ENCODE measurements at places on chromosomes 11 and 22.

- H3K27me3 ChIP-seq = no peaks in the 10 kb centered on the region
- DNase-seq = no peak
- no peaks in the 10 kb centered on the region for H3K36me3 ChIP-seq
Measured at GRCh38 chr11:29327891-29328290, 688.9 kb downstream of the KCNA4 start.

DNA sequence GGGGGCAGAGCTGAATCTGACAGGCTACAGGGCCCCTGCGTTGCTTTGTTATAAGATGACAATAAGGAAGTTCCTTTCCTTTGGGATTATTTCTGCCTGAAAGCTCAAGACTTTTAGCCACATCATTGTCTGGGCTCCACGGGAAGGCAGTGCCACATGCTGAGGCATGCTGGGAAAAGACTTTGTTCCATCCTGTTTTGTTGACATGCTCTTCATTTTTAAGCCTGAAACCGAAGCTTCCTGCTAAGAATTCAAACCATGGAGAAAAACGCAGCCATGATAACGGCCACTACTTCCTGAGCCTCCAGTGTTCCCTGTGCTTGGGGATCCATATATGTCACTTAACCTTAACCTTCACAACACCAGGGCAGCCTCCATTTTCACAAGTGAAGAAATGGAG, 5.5 kb upstream of the TCF20 start:
- H3K27ac ChIP-seq = no peak overlapping the region
- no peak overlapping the region for H3K4me3 ChIP-seq
- H3K36me3 ChIP-seq = no peaks in the 10 kb centered on the region
- H3K4me1 ChIP-seq = no peaks in the 10 kb centered on the region
- DNase-seq = no peak

DNA sequence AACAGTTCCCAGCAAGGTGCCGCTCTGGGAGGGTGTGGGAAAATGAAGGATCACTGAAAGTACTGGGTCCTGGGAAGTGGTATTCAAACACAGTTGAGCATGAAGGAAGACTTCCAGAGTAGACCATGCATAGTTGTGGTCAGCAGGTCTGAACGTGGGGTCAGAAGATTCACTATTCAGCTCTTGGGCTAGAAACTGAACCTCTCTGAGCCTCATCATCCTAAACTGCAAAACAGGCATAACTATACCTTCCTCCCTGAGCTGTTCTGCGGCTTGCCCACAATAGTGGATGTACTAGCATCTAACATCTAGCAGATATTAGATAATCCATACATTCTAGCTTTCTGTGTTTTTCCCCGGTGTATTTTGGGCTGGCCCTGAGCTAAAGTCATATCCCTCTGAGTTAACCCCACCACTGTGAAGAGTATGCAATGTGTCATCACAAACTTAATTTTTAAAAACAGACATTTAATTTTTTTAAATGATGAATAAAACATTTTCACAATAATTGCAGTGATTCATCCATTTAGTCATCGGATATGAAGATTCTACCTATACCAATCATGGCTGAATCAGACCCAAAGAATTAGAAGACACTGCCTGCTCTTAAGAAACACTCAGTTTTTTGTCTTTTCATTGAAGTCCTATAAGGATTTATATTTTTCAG, 179.1 kb downstream of the BLID start:
- no peak overlapping the region for H3K27ac ChIP-seq
- no peak overlapping the region for H3K4me3 ChIP-seq
- peaks cover 4% of the 10 kb centered on the region for H3K27me3 ChIP-seq
- H3K4me1 ChIP-seq = no peaks in the 10 kb centered on the region
- DNase-seq = no peak

DNA sequence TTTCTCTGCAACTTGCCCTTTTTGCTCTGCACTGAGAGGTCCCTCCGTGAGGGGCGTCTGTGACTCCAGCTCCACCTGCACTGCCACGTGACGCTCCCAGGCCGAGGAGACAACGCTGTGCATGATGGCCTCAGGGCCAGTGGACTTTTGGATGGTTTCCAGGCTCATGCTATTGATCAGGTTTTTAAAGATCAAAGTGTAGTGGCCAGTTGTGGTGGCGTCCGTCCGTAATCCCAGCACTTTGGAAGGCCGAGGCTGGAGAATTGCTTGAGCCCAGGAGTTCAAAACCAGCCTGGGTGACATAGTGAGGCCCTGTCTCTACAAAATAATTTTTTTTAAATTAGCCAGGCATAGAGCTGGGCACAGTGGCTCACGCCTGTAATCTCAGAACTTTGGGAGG, 16.1 kb downstream of the RPL3 start:
- no peak overlapping the region for H3K27ac ChIP-seq
- H3K4me1 ChIP-seq = peaks cover 12% of the 10 kb centered on the region
- peaks cover 3% of the 10 kb centered on the region for H3K36me3 ChIP-seq
- H3K27me3 ChIP-seq = peaks cover 28% of the 10 kb centered on the region

DNA sequence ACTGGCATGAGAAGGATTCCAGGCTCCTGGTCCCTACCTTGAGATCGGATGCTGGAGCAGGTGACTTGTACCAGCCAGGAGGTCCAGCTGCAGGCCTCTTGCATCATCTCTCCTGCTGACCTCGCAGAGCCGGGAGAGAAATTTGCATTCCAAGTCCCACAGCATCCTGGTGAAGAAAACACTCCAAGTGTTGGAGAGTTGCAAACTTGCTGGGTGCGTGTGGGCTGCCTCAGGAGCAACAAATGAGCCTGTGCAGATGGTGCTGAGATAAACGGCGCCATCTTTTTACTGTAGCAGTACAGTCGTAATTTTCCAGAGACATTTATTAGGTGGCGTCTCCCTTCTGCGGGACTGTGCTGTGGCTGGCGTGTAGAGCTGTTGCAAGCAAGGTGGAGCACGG, 32.1 kb upstream of the ZBTB16 start:
- DNase-seq = no peak
- H3K27ac ChIP-seq = no peak overlapping the region
- H3K27me3 ChIP-seq = peaks cover 33% of the 10 kb centered on the region

DNA sequence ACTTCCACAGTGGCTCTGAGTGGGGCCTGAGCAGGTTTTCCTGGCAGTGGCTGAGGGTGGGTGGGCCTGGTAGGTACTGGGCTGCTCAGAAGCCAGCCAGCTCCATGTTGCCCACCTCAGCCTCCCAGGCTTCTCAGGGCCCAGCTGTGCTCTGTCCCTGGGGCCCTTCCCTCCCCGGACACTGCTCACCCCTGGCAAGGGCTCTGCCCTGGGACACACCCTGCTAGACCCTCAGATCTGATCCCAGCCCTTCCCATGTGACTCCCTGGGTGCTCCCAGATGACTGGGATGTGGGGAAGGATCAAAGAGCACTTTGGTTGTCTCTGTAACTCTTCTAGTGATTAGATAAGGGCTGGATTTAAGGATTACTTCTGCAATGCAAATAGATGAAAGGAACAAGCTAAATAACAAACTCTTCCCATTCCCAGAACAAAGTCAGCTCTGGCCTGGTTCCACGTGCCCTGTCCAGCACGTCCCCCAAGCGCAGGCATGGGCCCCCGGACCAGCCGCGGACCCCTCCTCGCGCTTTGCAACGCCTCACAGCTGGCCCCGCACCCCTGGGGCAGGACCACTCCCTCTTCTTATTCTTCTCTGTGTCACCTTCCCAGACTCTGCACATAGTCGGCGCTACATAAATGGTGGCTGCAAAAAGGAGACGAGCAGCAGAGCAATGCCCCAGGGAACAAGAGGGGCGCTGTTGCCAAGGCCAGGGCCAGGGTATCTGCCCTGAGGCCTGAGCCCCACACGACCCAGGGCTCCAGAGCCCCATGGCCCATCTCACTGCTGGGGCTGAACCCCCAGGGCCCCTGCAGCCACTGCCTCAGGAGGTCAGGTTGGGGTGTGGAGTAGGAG, 5.7 kb upstream of the KRTAP5-6 start:
- peaks cover 9% of the 10 kb centered on the region for H3K4me1 ChIP-seq
- no peak overlapping the region for H3K27ac ChIP-seq
- H3K27me3 ChIP-seq = peaks cover 68% of the 10 kb centered on the region
- DNase-seq = no peak
- no peak overlapping the region for H3K4me3 ChIP-seq

DNA sequence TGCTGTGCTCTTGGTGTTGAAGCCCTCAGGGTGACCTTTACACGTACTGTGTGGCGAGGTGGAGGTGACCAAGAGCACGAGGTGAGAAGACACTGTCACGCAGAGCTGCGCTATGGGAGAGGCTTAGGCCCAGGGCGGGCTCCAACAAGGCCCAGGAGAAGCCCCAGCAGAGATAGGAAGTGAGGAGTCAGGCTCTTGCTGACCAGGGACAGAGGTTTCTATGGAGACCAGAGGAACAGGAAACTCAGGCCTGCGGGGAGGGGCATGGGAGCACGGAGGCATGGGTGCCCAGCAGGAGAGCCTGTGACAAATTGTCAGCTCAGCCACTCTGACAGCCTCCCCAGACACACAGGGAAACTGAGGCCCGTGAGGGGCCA, 15.8 kb downstream of the DGKZ start:
- H3K27me3 ChIP-seq = no peaks in the 10 kb centered on the region
- peaks cover 53% of the 10 kb centered on the region for H3K4me1 ChIP-seq
- H3K36me3 ChIP-seq = peaks cover 38% of the 10 kb centered on the region
- H3K4me3 ChIP-seq = peak overlapping the region; percentile 86
- peak overlapping the region; percentile 90 for H3K27ac ChIP-seq

DNA sequence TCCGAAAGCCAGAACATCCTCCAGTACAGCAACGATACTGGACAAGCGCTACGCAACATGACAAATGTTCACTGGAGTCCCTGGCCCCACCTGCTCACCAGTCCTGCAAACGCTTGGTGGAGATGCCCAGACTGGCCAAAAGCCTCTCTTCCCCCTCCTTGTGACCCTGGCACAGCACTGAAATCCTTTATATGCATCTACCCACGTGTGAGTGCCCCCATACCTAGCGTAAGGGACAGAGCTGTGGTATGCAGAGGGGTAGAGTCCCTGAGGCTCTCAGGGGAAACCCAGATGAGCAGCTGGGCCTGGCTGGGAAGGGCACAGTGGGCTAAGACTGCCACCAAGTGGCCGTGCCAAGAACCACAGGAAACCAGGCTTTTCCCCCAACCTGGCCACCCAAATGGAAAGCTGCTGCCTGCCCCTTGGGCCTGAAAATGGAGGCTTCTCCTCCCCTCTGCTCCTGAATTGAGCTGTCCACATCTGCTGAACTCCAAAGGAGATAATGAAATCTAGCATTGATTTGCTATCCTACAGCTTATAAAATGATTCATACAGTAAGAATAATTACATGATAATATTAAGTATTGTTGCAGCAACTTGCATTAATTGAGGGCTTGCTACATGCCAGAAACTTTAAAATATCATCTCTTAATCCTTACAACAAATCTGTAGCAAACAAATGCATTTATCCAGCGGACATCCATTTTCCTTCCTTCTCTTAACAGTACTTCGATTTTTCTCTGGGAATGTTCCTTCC, 24.8 kb upstream of the TTC12 start:
- H3K27me3 ChIP-seq = peaks cover 42% of the 10 kb centered on the region
- H3K27ac ChIP-seq = no peak overlapping the region
- H3K4me1 ChIP-seq = no peaks in the 10 kb centered on the region

DNA sequence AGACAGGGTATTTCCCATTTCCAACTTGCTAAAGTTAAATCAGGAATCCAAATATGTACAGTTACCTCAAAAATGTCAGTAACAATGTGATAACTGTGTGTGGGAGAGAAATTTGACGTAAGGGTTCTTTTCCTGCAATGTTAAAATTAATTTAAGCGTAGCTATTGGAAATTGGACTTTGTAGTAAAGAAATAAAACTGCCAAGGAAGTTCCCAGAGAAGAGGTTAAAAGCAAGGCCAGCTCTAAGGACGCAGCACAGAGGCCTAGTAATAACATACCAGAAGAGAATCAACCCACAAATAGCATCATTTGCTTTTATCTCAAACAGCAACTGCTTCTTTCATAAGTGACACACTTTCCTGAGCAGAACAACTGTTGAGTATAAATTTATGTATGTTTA, 36.8 kb upstream of the GRIA4 start:
- no peaks in the 10 kb centered on the region for H3K27me3 ChIP-seq
- no peak overlapping the region for H3K27ac ChIP-seq
- no peak overlapping the region for H3K4me3 ChIP-seq
- no peaks in the 10 kb centered on the region for H3K4me1 ChIP-seq

DNA sequence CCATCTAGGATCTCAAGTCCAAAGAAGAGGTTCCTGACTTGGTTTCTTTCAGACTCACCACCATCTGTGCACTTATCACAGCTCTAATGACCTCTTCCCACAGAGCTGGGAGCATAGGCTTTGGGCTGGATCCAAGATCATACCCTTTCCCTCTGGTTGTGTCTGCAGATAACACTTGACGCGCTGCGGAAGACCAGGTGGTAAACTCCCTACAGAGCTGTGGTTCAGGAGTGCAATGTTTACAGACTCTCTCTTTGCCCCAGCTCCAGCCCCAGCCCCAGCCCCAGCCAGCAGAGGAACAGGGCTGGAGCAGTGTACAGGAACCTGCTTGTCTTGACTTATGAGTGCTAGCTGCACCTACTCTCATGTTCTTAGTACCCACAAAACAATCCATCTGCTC, 274.4 kb upstream of the SYN3 start:
- H3K27me3 ChIP-seq = no peaks in the 10 kb centered on the region
- H3K4me3 ChIP-seq = no peak overlapping the region
- no peaks in the 10 kb centered on the region for H3K36me3 ChIP-seq
- H3K4me1 ChIP-seq = no peaks in the 10 kb centered on the region
- H3K27ac ChIP-seq = no peak overlapping the region
- DNase-seq = no peak

Data from effector memory CD8-positive, alpha-beta T cell (primary cell).